Effector memory CD8-positive, alpha-beta T cell (primary cell): ENCODE measurements at places on chromosomes 4 and X.

DNA sequence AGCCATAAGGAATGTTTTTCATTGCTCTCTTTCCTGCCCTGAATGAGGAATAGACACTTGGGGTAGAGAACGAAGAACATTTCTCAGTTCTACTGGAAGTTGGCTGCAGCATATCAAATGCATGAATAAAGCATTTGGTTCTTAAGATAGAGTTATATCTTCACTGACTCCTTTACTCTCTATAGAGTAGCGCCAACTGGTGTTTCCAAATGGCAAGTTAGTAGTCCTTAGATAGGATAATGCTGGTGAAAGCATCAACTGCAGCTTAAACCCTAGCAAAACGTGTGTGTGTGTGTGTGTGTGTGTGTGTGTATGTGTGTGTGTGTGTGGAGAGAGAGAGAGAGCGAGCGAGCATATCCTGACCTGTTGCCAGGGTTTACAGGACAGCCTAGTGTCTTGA lies 62.2 kb upstream of the FRMPD4 start:
- DNase-seq, result no peak

DNA sequence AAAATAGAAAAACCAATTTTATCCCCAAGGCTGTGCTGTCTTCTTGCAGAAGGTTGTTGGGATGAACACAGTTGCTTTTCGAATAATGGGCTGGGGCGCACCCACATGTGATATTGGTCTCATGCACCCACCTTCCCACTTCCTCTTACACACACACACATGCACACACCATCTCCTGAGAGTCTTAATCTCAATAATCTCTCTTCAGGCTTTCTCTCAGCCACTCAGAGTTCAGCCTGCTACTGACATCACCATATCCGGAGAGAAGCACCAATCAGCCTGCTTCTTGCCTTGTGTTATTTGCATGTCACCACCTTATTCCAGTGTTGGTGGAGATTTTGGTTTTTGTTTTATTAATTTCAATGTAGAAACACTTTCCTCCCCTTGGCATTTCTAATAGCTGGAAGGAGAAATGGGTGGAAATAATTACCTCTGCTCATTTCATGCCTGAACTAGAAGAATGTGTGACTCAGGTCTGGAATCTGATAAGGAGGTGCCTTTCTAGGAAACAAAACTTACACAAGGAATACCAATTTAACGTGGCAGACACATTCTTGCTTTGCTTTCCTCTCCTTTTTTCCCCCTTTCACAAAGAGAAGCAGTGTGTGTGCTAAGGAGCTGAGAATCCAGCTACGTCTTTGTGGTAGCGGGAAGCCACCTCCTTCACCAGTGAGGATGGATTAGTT lies 400.2 kb downstream of the MID1IP1 start:
- no peak for DNase-seq

DNA sequence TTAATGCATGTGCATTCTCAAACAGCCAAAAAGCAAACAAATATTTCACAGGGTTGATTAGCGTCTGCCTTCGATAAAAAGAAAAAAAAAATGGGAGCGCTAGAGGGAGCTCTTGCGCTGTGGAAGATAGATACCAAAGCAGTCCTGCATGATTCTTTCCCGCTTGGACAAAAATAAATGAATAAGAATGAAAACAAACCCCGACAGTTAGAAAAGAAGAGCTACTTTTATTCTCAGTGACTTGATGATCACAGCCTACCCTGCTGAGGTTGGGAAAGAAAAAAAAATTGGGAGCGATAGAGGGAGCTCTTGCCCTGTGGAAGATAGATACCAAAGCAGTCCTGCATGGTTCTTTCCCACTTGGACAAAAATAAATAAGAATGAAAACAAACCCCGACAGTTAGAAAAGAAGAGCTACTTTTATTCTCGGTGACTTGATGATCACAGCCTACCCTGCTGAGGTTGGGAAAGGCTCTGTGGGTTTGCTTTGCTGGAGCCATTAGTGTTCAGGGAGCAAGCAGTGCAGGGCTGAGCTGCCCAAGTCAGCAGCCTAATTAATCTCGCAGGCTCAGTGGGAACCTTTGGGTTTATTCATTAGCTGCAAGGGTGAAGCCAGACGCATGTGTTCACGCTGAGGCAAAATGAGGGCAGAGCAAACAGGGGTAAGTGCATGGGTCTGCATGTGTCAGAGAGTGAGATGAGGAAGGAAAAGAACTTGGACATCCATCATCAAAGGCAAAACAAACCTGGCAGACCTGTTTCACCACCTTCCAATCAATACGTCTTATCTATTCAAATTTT lies 249.3 kb upstream of the PRKX start:
- DNase-seq, result no peak

- no peak for DNase-seq
Measured at GRCh38 chrX:77114501-77114900, 332.7 kb upstream of the FGF16 start.

DNA sequence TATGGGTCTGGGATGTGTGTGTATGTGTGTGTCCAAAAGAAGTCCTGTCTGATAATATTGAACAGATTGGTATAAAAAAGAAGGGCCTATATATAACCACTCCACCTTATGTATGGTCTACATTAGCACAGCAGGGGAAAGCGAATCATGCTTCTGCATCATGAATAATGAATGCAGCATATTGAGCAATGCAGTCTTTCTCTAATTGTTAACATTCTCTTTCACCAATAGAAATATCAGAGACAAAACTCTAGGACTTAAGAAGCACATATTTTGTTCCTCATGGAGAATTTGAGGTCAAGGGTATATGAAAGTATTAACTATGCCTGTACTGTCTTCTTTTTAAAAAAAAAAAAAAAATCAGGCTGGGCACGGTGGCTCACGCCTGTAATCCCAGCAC lies 264.3 kb upstream of the NOCT start:
- DNase-seq, result no peak

GRCh38 chr4:137000432-137000831 lies 531.9 kb downstream of the PCDH18 start:
- no peak for DNase-seq

- DNase-seq, result no peak
Measured at GRCh38 chrX:43892336-43892870, 10.2 kb upstream of the MAOB start.

- DNase-seq, result no peak
Measured at GRCh38 chrX:17361620-17362019, 13.4 kb upstream of the NHS start.

- DNase-seq, result no peak
Measured at GRCh38 chrX:133415276-133416105, at the start of gene GPC4. Gene GPC4, minus strand, starts transcription at chrX:133415489. Its CDS starts 524 bp downstream, at chrX:133414965.

- no peak for DNase-seq
Measured at GRCh38 chr4:185936650-185937376, 124.8 kb upstream of the SORBS2 start.

GRCh38 chr4:112348488-112349158 lies 51.5 kb downstream of the ALPK1 start:
- DNase-seq, result no peak

- DNase-seq, result no peak
Measured at GRCh38 chr4:26746802-26747213, 113.8 kb upstream of the STIM2 start.

GRCh38 chr4:94127707-94128328 lies 79.8 kb upstream of the SMARCAD1 start:
- DNase-seq, result no peak

DNA sequence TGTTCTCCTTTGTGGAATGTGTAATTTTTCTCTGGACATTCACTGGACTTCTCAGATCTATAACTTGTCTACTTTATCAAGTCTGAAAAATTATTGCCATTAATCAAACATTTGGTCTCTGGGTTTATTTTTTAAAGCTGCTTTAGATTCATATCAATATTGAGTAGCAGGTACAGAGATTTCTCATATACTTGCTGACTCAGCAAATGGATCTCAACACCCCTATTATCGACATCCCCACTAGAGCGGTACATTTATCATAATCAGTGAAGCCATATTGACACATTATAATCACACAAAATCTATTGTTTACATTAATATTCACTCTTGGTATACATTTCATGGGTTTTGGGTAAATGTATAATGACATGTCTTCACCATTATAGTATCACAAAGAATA lies 268.7 kb downstream of the SPOCK3 start:
- no peak for DNase-seq

- DNase-seq, result no peak
Measured at GRCh38 chr4:135250040-135250439, 1048.5 kb upstream of the PABPC4L start.

DNA sequence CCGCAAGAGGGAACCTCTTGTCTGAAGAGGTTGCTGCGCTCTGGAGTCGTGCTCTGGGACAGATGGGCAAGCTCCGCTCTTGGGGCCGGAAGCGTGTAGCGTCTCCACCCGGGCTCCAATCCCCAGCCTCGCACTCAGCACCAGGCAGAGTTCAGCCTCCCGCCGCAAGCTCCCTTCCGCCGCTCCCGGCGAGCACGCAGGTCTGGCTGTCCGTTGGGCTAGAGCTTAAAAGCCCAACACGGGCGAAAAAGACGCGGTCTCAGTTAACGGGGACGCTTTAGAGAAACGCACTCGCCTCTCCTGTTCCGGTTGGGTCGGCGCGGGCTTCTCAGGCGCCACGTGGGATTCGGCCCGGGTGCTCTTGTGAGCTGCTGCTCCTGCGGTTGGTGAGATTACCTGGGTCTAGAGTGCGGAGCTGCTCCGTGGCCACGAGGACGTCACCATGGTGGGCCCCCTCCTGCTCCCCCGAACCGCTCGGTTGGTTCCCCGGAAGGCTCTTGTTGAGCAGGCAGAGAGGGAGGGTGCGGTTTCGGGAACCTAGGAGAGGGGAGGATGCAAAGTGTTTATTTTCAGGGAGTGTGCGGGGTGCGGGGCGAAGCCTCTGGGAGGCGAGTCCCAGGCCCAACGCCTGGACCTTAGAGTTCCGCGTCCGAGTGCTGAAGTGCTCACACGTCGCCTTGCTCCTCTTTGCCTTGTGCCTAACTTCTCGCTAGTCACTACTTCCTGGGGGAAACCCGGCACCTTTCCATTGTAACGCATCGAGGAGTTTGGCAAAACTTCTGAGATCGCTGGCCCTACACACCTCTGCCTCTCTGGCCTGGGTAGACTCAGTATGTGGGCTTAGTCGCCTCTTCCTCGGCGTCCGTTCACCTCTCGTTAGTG lies at the start of gene TMA16:
TMA16 (plus strand) TSS at position 331 of the 882 bp plus-strand sequence; CDS start at position 443, 112 bp downstream.
- peak; percentile 79 for DNase-seq

DNA sequence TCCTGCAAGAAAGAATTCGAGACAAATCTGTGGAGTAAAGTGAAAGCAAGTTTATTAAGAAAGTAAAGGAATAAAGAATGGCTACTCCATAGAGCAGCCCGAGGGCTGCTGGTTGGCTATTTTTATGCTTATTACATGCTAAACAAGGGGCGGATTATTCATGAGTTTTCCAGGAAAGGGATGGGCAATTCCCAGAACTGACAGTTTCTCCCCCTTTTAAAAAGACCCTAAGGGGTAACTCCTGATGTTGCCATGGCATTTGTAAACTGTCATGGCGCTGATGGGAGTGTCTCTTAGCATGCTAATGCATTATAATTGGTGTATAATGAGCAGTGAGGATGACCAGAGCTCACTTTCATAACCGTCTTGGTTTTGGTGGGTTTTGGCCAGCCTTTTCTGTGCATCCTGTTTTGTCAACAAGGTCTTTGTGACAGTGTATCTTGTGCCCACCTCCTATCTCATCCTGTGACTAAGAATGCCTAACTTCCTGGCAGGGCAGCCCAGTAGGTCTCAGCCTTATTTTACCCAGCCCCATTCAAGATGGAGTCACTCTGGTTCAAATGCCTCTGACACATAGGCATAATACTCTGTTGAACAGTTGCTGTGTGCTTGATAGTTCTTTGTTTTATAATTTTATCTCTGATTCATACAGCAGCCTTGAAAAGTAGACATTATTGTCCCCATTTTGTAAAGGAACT lies 25.8 kb downstream of the GAB1 start:
- no peak for DNase-seq

- DNase-seq, result no peak
Measured at GRCh38 chr4:142913461-142914030, 67.4 kb upstream of the INPP4B start.

- DNase-seq, result no peak
Measured at GRCh38 chr4:107993969-107994368, 4.3 kb downstream of the HADH start.

GRCh38 chrX:24153178-24153795 lies 3.8 kb downstream of the ZFX start:
- no peak for DNase-seq

GRCh38 chr4:72209600-72209999 lies 177.8 kb downstream of the NPFFR2 start:
- no peak for DNase-seq

GRCh38 chr4:119314356-119314755 lies 7.6 kb downstream of the FABP2 start:
- no peak for DNase-seq

- DNase-seq, result no peak
Measured at GRCh38 chrX:17459661-17460060, 84.7 kb downstream of the NHS start.

DNA sequence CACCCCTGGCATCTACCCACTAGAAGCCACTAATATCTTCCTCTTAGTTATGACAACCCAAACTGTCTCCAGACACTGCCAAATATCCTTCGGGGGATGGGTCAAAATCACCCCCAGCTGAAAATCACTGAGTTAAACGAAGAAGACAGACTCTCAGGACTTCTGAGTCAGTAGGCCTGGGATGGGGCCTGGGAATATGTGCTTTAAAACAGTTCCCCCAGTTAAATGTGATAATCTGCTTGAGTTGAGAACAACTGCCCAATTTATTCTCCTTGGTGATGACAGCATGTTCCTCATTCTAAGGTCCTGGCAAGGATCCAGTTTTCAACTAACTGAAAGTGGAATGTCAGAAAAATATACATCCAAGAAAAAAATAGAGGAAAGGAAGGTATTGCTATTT lies 52.4 kb downstream of the CBLL2 start:
- DNase-seq, result no peak

DNA sequence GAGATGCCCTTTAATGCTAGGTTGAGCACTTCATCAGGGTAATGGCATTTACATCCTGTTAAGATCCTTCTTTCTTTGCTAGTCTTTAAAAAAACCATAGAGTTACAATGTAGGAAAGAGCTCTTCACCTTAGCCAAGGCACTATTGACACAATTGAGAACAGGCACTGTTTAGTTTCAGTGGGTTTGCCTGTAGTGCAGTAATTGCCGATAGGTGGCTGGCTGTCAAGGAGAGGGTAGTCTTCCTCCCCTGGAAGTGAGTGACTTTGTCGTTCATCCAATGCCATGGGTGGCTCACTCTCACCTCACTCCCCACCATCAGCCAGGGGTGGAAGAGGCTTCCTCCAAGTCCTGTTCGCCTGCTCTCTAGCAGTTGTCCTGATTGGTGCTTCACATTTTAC lies 34.7 kb downstream of the SMS start:
- no peak for DNase-seq

GRCh38 chr4:5213087-5213595 lies 161.9 kb downstream of the STK32B start:
- DNase-seq, result no peak

GRCh38 chr4:168722391-168722790 lies 225.5 kb downstream of the PALLD start:
- no peak for DNase-seq

GRCh38 chrX:49762175-49762720 lies 66.5 kb upstream of the PAGE1 start:
- DNase-seq, result no peak
